ENCODE measurements at places on chromosomes 2 and 18. TPM values are rescaled to one million over a fixed set of nuclear protein-coding genes. Genes with fewer than 3 reads are reported as not detected.

Gene TUBB8B
- polyA plus RNA-seq = 0.28 TPM

Gene UGT1A10
- not detected for polyA plus RNA-seq

DNA sequence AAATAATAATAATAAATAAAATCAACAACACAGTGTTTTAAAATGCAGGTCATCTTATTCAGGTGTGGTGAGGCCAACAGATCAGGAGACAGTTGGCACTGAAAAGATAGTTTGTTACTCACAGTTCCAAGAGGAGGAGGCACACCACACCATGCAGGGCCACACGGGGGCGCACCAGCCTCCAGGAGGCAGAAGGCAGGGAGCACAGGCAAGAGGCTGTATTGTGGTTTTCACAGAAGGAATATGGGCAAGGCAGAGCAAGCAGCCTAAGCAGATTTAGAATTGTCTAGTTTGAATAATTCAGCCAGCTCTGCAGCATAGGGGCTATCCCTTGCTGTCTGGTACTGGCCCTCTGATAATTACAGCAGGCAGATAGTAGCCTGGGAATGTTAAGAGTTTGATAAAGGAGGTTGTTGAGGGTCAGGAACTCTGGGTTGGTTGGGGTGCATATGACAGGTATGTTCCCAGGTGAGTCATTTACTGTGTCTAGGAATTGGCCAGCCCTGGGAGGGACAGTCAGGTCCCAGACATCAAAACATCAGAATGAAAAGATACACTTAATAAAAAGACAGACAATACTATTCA is 31.3 kb downstream of the KIAA2012 start:
- DNase-seq = no peak

DNA sequence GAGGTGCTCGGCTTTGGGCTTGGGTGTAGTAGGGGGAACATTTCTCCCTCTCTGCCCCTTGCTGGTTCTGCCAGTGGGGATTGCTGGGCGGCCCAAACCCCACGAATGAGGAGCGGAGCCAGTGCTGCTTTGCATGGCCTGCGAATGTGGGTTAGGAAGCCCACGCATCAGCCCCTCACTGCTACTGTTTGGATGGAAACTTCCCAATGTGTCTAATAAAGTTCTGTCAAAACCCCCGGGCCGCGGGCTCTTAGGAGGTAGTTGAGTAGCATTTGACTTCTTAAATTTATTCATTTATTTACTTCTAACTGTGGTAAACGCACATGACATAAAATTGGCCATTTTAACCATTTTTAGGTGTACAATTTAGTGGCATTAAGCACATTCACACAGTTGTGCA is 161.3 kb upstream of the FHL2 start:
- DNase-seq = no peak

Data from urinary bladder (tissue), 4 donors.